Stimulated activated CD4-positive, alpha-beta T cell treated with anti-CD3 and anti-CD28 coated beads, Interleukin-4, amount 100 ng/mL, for 24 hours (primary cell): ENCODE measurements at places on chromosomes 4 and X.

DNA sequence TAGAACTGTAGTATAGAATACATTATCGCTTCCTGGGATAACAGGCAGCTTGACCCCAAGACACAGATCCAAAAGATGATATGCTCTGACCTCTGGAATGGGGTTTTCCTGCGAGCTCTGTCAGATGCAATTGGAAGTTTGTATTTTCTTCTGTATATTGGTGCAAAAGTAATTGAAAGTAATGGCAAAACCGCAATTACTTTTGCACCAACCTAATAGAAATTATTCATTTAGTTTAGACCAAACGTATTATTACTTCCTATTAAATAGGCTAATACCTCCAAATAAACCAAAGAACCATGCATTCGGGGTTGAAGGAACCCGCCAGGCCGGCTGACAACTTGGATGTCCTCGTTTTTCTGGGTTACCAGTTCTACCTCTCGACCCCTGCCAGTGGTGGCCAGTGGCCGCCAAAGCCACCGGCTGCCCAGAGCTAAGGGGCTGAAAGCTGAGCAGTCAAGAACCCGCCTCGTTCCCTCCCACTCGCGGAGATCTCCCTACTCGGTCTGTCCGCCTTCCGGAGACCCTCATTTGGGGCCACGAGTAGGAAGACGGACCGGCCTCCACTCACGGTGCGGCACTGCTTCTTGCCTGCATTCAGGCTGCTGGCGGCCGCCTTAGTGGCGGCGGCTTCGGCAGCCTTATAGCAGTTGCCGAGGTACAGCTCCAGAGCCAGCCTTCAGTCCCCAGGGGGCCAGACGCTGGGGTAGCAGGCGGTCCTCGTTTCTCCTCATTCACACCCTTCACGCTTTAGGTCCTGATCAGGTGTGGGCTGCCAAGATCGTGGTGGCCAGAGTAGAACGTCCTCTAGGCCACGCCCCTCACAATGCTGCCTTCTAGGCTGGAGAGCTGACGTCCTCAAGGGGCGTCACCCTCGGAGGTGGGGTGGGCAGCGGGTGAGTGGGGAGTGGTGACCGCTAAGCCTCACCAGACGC is 121.9 kb downstream of the RBMX2 start:
- DNase-seq, result no peak

DNA sequence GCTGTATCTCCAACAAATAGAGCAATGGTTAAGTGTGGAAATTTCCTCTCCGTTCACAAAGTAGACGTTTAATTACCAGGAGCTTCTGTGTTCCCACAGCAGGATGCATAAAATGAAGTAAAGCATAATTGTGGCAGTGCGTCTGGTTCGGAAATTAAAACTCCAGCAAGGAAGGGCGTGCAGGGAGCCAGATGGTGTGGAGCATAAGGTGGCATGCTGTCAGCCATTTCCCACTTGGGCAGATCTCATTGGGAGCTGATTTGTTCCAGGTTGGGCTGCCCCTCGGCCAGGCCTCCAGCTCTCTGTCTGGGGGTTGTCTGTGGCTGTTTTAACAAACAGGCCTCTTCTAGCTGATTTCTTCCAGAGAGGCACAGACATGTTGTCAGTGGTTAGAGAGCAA is 182.1 kb upstream of the CLNK start:
- no peak for DNase-seq

DNA sequence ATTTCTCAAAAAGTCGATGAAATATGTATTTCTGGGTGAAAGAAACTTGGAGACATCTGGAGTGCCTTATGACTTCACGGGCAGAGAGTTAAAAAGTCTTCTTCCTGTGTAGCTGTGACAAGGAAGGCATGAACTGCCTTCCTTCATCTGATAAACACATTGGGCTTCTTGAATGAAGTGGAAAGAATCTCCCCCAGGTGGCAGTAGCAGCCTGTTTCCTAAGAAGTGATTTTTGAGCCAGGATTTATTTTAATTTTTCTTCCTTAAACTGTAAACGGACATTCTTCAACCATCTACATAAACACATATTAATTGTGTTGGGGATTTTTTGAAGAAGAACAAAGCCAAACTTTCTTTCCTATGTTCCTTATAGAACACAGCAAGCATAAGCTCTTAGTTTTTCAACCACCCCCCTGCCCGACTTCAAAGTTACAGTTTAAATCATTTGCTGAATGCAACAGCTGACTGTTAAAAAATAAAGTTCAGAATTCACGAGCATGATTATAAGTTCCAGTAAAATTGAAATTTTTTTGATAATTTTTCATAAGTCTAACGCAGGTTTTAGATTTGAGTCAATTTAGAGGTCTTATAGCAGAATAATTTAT is 980 bp upstream of the GIMD1 start:
- DNase-seq, result no peak

DNA sequence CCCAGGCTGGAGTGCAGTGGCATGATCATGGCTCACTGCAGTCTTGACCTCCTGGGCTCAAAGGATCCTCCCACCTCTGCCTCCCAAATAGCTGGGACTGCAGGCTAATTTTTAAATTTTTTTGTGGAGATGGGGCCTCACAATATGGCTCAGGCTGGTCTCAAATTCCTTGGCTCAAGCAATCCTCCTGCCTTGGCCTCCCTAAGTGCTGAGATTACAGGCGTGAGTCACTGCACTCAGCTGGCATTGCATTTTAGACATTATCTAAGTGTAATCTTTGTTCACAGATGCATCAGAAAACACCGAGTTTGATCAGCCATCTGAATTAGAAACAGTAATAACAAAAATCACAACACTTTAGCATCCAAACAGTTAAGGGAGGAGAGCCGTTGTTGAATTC is 53.4 kb upstream of the CBR4 start:
- DNase-seq, result no peak

- DNase-seq, result no peak
These were observed 860.9 kb upstream of the LCORL start for GRCh38 chr4:18882468-18882867.

DNA sequence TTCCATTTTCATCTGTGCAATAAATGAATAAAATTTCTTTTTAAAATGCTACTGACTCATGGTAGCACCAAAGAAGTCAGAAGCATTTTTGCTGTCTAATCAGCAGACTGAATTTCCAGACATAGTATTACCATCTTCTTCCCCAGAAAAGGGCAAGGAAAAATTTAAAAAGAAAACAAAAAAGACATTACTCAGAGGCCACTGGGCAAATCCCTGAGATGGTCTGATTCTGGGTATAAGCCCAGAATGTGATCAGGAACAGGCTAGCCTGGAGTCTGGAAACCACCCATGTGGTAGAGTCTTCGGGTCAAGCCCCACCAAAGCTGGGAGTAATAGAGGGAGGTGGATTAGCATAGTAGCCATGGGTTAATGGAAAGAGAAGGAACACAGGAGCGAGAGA is 342.8 kb downstream of the FBXW7 start:
- DNase-seq, result no peak

- no peak for DNase-seq
These were observed 45.7 kb upstream of the EPGN start for GRCh38 chr4:74262522-74262921.

GRCh38 chr4:174314770-174315169 is 31.1 kb downstream of the CEP44 start:
- DNase-seq, result no peak

GRCh38 chr4:2292646-2293108 is 30.8 kb upstream of the MXD4 start:
- no peak for DNase-seq

DNA sequence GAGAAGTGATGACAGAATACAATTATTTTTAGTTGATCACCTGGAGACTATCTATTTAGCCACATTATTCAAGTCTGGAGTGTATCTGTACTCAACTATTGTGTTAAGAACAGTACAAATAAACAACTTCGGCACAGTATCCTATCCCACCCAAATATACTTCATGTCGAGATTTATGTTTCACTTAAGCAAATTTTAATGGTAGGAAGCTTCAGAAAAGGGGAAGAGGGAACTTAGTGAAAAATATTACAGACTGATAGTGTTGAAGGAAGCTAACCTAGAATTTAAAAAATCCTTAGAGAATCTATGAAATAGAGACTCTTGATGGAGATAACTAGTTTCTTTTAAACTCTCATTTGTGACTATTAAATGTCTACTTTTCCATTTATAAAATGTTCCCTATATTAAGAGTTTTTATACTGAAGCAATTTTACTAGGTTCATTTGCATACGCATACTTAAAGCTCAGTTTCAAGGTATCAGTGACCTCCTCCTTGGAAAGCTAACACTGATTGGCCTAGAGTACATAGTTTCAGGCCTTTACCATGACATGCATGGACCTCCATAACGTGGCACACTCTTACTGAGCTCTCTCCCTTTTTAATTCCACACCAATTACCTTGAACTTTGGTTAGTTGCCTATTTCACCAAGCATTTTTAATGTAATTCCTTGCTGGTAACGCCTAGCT is 197.7 kb downstream of the CAMK2D start:
- DNase-seq, result no peak

DNA sequence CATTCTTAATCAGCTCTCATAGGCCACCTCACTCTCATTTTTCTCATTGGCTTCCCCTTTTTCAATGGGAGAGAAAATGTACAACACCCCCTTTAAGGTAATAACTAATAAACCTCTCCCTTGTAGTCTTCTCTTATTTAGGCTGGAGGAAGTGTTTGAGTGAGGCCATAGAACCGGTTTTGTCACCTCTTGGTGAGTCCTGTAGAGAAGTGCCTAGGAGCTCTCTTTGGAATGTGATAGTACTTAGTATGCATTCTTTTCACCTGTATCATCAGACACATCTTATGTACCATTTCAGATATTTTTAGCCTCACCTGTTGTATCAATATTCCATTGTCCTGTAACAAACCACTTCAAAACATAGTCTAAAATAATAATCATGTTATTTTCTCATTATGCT is 3.5 kb upstream of the TAB3 start:
- no peak for DNase-seq

GRCh38 chrX:13275031-13275430 is 44.8 kb downstream of the ATXN3L start:
- no peak for DNase-seq

DNA sequence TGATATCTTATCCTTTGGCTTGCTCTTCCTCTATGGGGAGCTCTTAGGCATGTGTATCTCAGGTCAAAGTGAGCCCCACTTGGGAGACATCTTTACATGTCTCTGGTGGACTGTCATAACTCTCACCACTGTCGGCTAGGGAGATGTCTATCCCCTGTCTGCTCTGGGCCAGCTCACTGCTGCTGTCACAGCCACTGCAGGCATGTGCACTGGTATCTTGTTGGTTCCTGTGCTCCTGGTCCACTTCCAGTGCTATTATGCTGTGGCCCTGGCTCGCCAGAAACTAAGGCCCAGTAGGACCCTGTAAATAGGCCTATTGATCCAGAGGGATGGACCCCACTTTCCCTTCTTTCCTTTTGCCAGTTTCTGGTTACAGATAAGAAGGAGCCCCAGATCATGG is 56.6 kb upstream of the LAS1L start:
- DNase-seq, result no peak

- no peak for DNase-seq
These were observed 79.8 kb upstream of the GPM6A start for GRCh38 chr4:175891851-175892250.

DNA sequence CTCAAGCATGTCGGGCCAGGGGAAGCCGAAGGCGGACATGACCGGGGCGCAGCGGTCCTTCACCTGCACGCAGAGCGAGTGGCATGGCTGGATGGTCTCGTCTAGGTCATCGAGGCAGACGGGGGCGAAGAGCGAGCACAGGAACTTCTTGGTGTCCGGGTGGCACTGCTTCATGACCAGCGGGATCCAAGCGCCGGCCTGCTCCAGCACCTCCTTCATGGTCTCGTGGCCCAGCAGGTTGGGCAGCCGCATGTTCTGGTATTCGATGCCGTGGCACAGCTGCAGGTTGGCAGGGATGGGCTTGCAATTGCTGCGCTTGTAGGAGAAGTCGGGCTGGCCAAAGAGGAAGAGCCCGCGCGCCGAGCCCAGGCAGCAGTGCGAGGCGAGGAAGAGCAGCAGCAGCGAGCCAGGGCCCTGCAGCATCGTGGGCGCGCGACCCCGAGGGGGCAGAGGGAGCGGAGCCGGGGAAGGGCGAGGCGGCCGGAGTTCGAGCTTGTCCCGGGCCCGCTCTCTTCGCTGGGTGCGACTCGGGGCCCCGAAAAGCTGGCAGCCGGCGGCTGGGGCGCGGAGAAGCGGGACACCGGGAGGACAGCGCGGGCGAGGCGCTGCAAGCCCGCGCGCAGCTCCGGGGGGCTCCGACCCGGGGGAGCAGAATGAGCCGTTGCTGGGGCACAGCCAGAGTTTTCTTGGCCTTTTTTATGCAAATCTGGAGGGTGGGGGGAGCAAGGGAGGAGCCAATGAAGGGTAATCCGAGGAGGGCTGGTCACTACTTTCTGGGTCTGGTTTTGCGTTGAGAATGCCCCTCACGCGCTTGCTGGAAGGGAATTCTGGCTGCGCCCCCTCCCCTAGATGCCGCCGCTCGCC is at the start of gene SFRP2:
TSS of gene SFRP2 (minus strand) at position 671 of the 864 bp plus-strand sequence. CDS start at position 423, 248 bp downstream.
- DNase-seq, result no peak

GRCh38 chr4:138677748-138678147 is 337.8 kb upstream of the NOCT start:
- DNase-seq, result no peak

GRCh38 chr4:155819066-155819465 is 47.0 kb downstream of the ASIC5 start:
- DNase-seq, result no peak
